ENCODE measurements at places on chromosomes 6 and 20.

GRCh38 chr6:90198758-90199425 is 97.8 kb downstream of the BACH2 start:
- no peak for DNase-seq

DNA sequence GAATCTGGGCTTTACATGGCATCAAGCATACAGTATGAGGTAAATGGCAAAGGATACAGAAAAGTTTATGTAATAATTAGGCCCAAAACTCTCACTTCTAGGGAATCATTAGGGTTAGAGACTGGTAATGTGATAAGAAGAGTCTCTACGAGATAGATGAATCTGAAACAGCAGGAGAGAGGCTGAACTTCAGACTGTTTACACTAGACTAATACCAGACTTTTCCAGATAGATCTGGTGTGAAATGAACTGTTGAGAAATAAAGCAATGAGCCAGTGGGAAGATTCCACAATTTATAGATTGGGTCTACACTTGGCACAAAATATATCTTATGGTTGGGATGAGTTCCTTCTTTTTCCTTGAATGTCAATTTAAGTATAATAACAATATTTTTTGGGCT is 134.3 kb downstream of the MAN1A1 start:
- DNase-seq = no peak

- DNase-seq = no peak
Measured at GRCh38 chr20:42261766-42262270, 643.6 kb upstream of the CHD6 start.

GRCh38 chr6:149934249-149935156 is 7.3 kb upstream of the ULBP2 start:
- peak; percentile 65 for DNase-seq

- DNase-seq = no peak
Measured at GRCh38 chr6:119116712-119117281, 38.3 kb upstream of the FAM184A start.

- DNase-seq = no peak
Measured at GRCh38 chr6:121917834-121918559, 481.5 kb upstream of the HSF2 start.

DNA sequence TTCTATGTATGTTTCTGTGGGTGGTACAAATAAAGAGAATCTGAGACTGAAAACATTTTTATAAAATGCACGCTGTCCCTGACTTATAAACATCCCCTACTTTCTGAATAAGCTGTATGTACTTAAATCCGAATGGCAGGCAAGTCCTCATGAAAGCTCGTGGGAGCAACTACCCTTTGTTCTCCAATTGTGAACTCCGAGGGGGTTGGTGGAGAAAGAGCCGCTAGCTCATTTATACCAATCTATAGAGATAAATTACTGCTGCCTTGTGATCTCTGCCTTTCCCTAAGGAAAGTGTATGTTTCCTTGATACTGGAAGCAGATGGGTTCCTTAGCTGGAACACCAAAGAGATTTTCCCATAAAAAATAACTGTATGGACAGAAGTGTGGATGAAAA is 84.5 kb downstream of the GJA10 start:
- DNase-seq = no peak

DNA sequence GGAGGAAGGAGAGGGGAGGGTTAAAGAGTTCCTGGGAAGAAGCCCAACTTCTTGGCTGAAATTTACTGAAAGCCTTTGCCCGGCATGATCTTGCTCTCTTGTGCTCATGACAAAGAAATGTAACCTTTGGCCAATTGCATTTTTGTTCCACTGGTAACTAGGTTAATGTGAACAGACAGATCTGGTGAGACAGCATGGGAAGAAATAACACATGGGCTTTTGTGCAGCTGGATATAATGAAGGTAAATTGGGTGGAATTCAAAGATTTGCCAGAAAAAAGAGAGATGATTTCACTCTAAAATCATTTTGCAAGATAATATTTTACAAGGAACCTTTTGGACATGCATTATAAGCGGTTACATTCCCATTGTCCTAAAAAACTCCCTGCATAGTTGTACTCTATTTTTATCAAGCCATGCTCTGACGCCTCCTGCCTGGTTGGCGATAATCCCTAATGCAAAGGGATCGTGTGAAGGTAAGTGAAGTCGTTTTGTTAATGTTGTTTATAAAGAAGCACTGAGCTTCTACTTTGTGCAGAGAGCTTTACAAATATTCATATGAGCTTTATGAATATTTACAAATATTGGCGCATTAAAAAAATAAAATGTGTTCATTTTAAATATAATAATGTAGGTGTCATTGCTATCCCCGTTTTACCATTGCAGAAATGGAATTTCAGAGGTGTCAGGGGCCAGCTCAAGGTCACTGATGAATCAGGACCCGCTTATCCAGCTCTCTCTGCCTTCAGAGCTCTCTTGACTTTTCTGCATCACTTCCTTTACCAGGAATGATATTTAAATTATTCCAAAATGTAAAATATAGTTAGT is 161.3 kb upstream of the AGPAT4 start:
- DNase-seq = no peak

- no peak for DNase-seq
Measured at GRCh38 chr20:16111852-16112412, 461.3 kb downstream of the KIF16B start.

- no peak for DNase-seq
Measured at GRCh38 chr6:96787846-96788580, 49.3 kb downstream of the GPR63 start.

- DNase-seq = no peak
Measured at GRCh38 chr6:73083886-73084285, 141.4 kb downstream of the KHDC1L start.

- DNase-seq = no peak
Measured at GRCh38 chr6:158661156-158661685, 11.4 kb downstream of the SYTL3 start.

GRCh38 chr20:4866429-4866828 is 134.9 kb downstream of the SLC23A2 start:
- no peak for DNase-seq

- no peak for DNase-seq
Measured at GRCh38 chr6:158056804-158057203, 75.1 kb downstream of the SYNJ2 start.

DNA sequence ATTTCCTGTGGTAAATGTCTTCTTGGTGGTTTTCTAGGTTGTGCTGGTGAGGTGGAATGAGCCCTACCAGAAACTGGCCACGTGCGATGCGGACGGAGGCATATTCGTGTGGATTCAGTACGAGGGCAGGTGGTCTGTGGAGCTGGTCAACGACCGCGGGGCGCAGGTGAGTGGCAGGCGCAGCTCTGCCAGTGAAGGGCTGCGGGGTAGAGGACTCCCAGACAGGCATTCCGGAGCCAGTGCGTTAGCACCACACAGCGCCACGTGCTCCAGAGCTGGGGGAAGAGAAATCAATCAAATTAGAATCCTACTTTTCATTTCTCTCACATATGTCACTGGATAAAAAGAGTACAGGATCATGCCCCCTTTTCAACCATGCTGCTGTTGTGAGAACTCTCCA is 100.8 kb downstream of the TULP4 start:
- DNase-seq = no peak

GRCh38 chr6:84197708-84198107 is 29.7 kb downstream of the CEP162 start:
- no peak for DNase-seq

GRCh38 chr6:152170702-152171667 is 363.5 kb downstream of the ESR1 start:
- no peak for DNase-seq

- DNase-seq = no peak
Measured at GRCh38 chr6:143828572-143828971, 14.6 kb upstream of the LTV1 start.

- DNase-seq = no peak
Measured at GRCh38 chr6:69880601-69881000, 14.2 kb downstream of the COL19A1 start.

GRCh38 chr6:18141805-18142590 is 12.9 kb downstream of the TPMT start:
- no peak for DNase-seq

DNA sequence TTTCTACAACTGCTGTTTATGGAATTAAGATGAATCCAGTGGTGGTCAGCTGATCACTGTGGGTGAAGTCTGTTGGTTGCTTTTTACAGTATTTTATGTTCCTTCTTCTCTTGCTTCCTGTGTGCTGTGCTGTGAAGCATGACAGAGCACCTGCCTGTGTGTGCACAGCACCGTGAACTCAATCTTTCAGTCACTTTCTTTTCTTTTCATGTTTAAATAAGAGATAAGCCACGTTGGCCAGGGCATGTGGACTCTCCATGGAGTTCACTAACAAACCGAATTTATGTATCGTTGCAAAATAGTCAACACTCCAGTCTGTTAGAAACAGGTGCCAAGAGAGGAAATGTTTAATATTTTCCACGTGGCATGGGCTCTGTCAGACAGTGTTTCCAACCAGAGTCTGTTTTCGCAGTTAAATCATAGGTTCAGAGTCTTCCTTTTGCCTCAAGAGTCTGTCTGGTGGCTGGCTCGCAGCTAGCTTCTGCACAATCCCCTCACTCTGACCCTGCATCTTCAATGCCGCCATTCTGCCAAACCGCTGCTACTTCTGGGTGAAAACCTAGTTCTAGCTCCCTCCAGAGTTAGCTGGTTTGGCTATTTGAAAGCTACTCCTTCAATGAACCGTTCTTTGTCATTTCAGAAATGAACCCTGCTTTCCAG is 73.2 kb downstream of the QRSL1 start:
- no peak for DNase-seq

- no peak for DNase-seq
Measured at GRCh38 chr20:919491-919916, 3.4 kb upstream of the ANGPT4 start.

Data from central memory CD8-positive, alpha-beta T cell (primary cell).